ENCODE measurements at places on chromosomes 1 and 21.

GRCh38 chr1:61873581-61873980 lies 131.3 kb downstream of the PATJ start:
- DNase-seq, result no peak

GRCh38 chr1:229148041-229148671 lies 122.8 kb upstream of the RAB4A start:
- DNase-seq, result no peak

GRCh38 chr1:216332462-216332861 lies 90.8 kb downstream of the USH2A start:
- DNase-seq, result no peak

- DNase-seq, result no peak
Observed at GRCh38 chr1:43366601-43367025, 1.2 kb downstream of the ELOVL1 start.

DNA sequence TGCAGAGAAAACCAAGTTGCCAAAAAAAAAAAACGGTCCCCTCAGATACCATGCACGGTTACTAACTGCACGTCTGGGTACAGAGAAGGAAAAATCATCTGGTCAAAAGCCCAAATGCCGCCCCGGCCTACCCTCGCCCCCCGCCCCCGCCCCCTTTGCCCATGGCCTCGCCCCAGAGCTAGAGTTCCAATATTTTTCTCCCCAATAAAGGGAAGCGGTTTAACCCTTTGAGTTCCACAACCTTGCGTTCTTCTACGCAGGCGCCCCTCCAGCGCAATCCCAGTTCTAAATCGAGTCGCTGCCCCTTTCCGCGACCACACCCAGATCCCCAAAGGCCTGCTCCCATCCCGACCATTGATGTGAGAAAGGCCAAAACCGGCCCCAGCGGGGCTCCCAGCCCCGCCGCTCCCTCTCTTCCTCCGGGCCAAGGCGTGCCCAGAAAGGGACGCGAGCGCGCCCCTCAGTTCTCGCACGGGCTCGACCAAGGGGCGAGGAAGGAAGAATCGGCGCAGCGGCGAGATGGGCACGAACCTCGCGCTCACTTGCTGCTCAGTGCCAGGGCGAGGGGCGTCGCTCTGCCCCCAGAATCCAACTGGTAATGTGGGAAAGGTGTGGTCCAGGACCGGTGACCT lies 797 bp downstream of the WDR47 start:
- DNase-seq, result peak; percentile 12

GRCh38 chr1:30837653-30838052 lies 70.9 kb downstream of the SDC3 start:
- no peak for DNase-seq

DNA sequence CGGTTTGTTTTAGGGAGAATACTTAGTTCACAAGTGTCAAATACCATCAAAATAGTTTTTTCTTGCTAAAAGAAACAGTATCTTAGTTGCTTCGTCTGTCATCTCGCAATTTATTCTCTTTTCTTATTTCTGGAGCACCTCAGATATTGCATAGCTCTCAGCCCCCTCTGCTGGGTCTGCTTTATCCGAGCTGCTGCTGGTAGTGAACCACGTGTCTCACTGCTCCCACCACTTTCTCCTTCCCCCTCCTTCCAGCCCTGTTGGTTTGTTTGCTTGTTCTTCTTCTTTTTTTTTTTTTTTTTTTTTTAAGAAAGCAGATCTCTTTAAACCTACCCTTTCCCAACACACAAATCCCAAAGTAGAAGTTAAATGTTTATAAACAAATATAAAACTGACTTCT lies 170.8 kb downstream of the EDEM3 start:
- DNase-seq, result no peak

GRCh38 chr1:117648015-117648414 lies 42.2 kb downstream of the TENT5C start:
- no peak for DNase-seq

GRCh38 chr1:212539737-212540430 lies 68.7 kb upstream of the ATF3 start:
- no peak for DNase-seq

- DNase-seq, result no peak
Observed at GRCh38 chr1:206582971-206583706, 29.1 kb downstream of the EIF2D start.

DNA sequence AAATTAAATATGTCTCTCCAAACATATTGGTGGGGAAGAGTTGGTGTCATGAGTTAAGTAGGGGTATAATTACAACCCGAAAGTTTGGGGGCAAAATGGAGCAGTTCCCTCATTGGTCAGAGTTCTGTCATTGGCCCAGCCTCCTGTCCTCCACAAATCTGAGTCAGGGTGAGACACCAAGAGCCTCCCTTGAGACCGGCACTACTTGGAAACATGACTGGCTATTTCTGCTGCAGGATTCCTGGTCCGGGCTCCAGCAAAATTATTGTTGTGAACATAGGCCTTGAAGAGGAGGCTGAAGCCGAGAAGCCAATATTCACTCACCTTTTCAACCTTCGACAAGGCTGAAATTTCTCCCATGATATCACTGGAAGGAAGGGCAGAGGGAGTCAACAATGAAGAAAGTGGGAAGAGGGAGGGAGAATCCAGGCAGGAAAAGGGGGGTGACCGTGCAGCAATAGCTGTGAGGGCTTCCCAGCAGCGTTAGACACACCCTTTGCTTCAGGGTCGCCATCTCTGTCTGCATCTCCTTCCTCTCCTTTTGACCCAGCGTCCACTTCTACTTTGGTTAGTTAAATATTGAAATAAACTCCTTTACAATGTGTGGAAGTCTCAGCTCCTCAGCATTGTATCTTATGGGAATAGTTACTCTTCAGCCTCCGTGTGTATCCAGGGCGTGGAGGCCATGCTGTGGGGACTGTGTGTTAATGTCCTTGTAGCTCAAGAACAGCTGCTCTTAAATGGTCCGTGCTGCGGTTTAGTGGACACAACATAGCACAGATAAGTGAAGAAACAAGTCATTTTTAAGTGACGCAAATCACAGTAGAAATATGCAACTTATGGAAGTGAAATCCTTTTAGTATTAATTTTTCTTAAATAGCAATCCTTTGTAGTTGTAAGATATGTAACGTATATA lies 307.4 kb downstream of the DISC1 start:
- DNase-seq, result no peak

DNA sequence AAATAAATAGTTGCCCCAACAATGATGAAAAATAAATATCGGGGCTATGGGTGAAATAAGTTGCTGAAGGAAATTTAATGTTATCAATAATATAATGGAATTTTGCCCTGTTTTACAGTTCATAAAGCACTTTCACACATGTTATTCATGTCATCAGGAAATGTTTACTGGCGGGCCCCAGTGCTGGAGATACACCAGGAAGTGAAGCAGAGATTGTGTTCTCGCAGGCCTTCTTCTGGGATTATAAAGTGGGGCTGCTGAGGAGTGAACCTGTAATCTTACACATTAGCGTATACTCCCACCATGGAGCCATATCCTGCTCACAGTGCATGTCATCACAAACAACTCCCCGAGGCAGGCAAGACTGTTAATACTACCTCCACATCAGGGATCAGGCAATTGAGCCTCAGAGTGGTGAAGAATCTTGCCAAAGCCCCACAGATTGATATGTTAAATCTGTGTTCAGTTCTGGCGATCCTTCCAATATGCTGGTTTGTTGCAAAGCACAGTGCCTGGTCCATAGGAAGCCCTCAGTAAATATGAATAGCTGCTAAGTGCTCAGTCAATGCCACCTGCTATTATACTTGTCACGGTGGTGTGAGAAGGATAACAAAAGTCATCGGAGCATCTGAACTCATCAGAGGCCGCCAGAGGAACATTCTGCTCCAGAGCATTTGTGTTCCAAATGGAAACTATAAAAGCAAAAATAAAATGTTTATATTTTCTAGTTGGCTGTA lies 104.4 kb upstream of the UBE2U start:
- no peak for DNase-seq

DNA sequence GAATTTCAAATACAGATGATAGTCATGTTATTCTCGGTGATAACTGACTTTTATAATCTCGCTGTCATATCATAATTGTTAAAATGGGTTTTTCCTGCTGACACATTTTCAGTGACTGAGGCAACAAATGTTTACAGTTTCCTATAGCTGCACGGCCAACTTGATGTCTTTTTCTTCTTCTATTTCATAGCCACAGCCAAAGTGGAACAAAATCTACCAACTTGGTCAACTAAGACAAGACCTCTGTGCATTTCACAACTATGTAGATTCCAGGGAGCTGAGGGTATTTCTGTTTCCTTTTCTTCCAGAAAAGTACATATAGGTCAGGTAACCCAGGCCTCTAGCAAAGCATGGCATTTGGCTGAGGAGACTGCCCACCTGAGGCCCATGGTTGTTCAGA lies 10.4 kb upstream of the AHCYL1 start:
- DNase-seq, result no peak

DNA sequence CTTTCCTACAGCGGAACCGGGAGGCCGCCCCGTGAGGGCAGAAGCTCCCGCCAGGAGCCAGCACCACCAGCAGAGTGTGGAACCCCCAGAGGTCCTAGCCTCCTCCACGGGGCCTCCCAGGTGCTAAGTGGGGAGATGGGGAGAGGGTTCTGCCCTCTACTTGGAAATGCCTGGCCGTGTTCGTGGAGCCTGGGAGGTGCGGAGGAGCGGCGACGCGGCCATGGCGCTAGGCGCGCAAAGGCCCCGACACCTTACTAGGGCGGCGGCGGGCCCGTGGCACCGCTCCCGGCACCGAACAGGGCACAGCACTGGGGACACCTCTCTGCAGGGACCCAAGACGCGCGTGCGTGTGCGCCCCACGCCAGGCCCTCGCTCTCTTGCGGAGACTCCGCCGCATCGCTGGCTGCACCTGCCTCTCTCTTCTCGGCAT lies 1.3 kb upstream of the CACNA1E start:
- no peak for DNase-seq

DNA sequence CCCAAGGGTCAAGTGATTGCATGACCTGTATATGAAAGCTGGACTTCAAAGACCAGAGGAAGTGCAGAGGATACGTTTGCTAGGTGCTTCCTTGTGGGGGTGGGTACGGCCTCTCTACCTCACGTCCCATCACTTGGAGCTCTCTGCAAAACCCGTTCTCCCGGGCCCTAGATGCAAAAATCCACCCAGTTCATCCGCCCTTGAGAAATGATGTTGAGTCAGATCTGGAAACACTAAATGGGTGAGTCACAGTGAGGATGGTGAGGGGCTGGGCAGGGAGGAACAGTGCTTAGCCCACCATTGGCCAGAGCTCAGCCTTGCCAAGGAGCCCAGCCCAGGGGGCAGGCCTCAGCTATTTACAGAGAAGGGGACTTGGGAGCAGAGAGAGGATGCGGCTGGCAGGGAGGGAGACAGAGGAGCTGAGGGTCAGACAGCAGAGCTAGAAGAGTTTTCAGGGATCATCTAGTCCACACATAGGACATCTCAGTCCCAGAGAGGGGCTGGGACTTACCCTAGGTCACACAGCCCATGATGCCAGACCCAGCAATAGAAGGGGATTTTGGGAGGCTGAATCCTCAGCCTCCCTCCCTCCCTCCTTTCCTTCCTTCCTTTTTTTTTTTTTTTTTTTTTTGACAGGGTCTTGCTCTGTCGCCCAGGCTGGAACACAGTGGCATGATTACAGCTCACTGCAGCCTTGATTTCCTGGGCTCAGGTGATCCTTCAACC lies 14.6 kb downstream of the ARHGEF10L start:
- no peak for DNase-seq

DNA sequence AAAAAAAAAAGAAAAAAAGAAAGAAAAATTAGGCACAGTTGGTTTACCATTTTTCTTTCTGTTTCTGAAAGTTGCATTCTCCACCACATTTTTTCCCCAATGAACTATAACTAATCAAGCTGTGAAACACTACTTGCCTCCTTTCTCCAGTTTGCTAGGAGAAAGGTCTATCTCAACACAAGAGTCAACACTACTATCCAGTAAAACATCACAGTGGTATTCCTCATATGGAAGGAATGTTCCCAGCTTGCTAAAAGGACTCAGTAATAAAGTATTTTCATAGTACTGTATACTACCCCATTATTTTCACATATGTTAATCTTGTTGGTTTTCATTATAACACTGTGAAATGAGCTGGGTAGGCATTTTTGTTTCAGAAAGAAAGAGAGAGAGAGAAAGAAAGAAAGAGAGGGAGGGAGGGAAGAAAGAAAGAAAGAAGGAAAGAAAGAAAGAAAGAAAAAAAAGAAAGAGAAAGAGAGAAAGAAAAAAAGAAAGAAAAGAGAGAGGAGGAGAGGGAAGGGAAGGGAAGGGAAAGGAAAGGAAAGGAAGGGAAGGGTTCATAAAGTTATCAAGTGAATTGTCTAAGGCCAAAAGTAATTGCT lies 7.9 kb downstream of the PTGER3 start:
- no peak for DNase-seq

GRCh38 chr1:222373216-222373615 lies 174.7 kb downstream of the HHIPL2 start:
- DNase-seq, result no peak

- DNase-seq, result no peak
Observed at GRCh38 chr1:165843304-165843703, 15.9 kb downstream of the UCK2 start.

GRCh38 chr1:155012026-155012546 lies 9.5 kb downstream of the ZBTB7B start:
- DNase-seq, result no peak

GRCh38 chr1:208134491-208134890 lies 109.7 kb downstream of the PLXNA2 start:
- no peak for DNase-seq

GRCh38 chr1:204314893-204315658 lies 44.7 kb downstream of the PLEKHA6 start:
- no peak for DNase-seq

Data from stimulated activated naive B cell treated with anti-CD40 and anti-IgM and Interleukin-4, amounts not matched to agents 10 μg/mL and 1 μg/mL and 100 μg/mL, for 72 hours (primary cell).